NCI-H460 (cell line): ENCODE measurements at places on chromosomes 7 and 10. TPM values are rescaled to one million over a fixed set of nuclear protein-coding genes. Genes with fewer than 3 reads are reported as not detected.

- peak; percentile 82 for DNase-seq
These were observed 268.1 kb upstream of the FZD8 start for GRCh38 chr10:35910234-35910633.

DNA sequence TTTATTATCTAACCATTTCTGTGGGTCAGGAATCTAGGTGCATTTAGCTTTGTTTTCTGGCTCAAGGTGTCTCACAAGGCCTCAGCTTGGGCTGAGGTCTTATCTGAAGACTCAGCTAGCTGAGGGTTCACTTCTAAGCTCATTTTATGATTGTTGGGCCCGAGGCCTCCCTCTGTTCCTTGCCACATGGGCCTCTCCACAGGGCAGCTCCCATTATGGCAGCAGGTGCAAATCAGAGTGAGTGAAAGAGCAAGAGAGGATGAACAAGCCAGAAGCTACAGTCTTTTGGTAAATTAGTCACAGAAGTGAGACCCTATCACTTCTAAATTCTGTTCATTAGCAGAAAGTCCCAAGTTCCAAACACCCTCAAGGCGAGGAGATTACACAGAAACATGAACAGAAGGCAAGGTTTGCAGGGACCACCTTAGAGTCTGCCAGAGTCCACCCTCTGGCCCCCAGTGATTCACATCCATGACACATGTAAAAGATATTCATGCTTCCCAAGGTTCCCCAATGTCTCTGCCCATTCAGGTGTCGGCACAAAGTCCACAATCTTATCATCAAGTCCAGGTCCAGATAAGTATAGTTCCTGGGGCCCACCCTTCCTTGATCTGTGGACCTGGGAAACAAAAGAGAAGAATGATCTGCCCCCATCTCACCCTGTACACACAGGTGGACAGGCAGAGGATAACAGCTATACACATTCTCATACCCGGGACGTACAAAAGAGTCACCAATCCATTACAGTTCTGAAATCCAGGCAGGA lies 23.7 kb downstream of the FIGNL1 start:
- DNase-seq: no peak

The RBM48 gene
- total RNA-seq: 8.5 and 13.8 TPM in 2 replicates

The OR2A5 gene
- not detected in 2 replicates for total RNA-seq

- no peak for DNase-seq
These were observed 8.1 kb downstream of the SKIDA1 start for GRCh38 chr10:21517134-21518031.

The SPAG6 gene
- not detected in 2 replicates for total RNA-seq

- no peak for DNase-seq
These were observed 70.9 kb downstream of the PKD1L1 start for GRCh38 chr7:47877336-47877735.

GRCh38 chr10:132654708-132655661 lies 117.4 kb downstream of the INPP5A start:
- DNase-seq: peak; percentile 34

The CLDN4 gene
- 24.9 and 25.3 TPM in 2 replicates for total RNA-seq

- DNase-seq: no peak
These were observed 287.0 kb downstream of the WDR37 start for GRCh38 chr10:1343176-1343575.

- no peak for DNase-seq
These were observed 22.4 kb upstream of the AHR start for GRCh38 chr7:17275749-17276671.

DNA sequence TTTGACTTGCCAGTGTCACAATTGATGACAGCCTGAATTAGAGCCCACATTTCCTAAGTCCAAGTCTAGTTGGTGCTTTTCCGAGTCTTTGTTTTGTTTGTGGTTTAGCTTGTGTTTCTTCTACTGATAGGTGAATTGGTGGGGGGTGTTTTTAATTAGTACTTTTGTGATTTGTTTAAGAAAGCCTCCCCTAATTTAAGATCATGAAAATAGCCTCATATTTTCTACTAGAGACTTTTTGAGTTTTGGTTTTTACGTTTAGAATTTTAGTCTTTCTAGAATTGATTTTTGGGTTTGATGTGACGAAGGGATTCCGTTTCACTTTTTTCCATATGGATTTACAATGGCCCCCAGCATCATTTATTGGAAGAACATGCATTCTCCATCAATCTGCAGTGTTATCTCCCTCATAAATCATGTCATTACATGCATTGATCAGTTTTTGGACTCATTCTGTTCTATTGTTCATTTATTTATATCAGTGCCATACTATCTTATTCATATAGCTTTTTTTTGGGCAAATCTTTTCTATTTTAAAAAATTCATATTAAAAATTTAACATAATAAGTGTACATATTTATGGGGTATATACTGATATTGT lies 32.8 kb downstream of the BTRC start:
- no peak for DNase-seq

DNA sequence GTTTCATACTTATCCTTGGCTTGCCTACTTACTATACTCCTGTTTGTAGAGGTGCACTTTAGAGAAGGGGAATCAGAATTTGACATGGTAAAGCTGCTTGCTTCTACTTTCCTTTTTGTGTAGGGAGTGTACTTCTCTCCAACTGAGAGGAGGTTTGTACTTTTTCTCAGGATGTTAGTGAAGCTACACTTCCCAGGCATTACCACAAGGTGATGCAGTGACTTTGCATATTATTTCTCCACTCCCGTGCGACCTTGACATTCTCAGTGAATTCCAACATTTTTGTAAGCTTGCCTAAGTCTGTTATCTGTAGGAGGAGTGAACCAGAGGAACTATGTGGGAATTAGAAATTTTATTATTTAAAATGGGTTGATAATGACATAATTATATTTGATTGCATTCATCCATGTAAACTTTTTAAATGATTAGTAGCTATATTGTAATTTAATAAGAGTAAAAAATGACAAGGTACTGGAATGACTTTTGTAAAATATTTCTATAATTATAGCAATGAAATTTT lies 5.2 kb downstream of the TAX1BP1 start:
- peak; percentile 69 for DNase-seq

The SH3PXD2A gene
- 0.81 and 0.82 TPM in 2 replicates for total RNA-seq

DNA sequence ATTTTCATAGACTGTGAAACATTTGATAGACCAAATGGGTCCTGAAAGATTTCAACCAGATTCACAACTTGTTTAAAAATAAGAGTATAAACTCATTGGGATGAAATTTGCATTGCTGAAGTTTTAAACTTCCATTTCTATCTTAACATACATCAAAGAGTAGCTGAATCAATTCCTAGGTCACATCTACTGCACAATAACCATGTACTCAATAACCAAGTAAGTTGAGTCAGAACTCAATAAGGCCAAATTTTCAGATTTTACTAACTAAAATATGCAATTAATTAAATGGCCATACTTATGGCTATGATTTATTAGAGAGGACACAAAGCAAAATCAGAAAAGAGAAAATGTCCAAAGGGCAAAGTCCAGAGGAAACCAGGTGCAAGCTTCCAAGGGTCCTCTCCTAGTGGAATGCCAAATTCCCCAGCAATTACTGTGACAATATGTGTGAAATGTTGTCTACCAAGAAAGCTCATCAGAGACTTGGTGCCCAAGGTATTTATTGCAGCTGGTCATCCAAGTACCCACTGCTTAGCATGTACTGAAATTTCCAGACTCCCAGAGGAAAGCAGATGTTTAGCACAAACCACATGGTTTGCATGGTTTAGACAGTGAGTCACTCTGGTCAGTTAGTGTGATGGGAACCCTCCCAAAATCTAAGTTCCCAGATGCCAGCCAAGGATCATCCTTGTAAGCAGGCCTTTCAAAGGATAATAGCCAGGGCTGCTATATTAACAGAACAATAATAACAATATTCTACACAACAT lies 238.9 kb downstream of the IPMK start:
- no peak for DNase-seq

GRCh38 chr10:63346015-63346441 lies 119.7 kb downstream of the JMJD1C start:
- DNase-seq: no peak

DNA sequence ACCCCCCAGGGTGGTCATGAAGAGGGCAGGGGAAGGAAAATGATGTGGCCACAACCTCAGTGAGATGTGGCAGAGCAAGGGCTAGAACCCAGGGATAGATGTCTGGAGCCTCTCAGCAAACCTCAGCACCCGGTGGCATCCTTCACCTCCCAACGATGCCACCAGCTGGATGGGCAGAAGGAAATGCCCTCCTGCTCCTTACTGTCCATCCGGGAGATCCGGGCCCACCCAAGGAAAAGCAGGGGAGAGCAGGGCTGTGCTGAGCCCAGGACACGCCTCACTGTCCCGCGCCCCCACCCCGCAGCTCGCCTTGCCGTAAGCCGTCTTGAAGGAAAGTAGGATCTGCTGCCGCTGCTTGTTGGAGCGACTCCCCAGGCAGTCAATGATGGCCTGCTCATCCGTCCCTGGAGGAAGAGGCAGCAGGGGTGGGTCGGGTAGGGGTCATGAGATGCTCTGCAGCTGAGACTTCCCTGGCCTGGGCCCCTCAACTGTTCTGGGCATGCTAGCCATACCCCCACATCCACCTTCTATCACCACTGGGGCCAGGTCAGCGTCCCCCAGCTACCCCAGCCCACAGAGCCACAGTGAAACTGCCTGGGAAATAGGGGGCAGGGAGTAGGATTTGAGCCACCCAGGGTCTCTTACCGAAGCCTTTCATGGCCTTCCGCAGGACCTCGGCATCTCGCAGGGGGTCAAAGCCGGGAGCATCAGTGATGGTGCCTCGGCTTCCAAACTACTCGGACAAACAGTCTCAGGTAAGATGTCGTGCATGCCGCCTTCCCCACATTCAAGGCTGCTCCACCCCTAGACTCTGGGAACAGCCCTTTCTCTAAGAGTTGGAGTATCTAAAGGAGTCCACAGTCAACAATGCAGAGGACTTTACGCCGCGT lies 34.3 kb downstream of the PLAC9 start:
- DNase-seq: no peak

GRCh38 chr10:124332426-124332825 lies 86.3 kb downstream of the OAT start:
- DNase-seq: no peak

The SCIN gene
- not detected in 2 replicates for total RNA-seq

DNA sequence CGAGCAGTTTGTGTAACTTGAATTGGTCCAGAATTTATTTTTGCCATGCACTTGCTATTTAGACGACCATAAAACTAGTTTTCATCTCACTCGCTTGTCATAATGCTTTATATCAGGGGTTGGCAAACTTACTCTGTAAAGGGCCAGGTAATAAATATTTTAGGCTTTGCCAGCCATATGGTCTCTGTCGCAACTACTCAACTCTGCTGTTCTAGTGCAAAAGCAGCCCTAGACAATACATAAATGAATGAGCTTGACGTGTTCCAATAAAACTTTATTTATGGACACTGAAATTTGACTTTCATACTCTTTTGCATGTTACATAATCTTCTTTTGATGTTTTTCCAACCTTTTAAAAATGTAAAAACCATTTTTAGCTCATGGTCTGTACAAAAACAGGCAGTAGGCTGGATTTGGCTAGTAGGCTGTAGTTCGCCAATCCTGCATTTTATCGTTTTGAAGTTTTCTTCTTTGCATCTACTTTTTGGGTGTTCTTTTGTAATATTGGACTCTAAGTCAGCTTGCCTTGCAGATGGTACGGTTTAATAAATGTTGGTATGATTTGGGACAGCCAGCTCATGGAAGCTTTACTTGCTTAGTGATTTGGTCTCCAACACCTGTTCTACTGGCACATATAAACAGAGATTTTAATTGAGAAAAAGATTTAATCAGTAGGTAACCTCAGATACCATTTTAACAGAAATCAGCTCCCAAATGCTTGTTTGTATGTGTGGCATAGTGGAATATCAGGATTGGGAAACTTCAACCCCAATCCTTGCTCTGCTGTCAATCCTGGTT lies 25.6 kb downstream of the SND1 start:
- DNase-seq: no peak

The SLK gene
- total RNA-seq: 59.3 and 62.3 TPM in 2 replicates

DNA sequence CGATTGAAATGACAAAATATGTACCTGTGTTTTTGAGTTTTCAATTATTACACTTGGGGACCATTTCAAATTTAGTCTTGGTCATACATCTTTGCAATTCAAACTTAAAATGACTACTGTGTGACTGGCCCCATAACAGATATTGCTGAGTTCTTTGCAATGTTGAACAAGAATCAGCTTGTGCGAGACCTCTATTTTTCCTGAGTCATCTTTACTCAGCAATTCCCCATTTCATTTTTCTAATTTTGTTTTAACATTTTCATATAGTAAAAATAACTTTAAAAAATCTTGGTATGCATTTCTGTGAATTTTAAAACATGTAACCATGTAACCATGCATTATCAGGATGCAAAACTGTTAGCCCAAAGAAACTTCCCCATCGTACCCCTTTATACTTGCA lies 678.1 kb downstream of the ANKRD7 start:
- peak; percentile 9 for DNase-seq

The CYP26C1 gene
- 0.10 and 0.23 TPM in 2 replicates for total RNA-seq

GRCh38 chr7:26930201-26930600 lies 65.8 kb upstream of the SKAP2 start:
- no peak for DNase-seq

GRCh38 chr10:63219749-63220148 lies 86.6 kb downstream of the NRBF2 start:
- no peak for DNase-seq

The GPR158 gene
- 0.02 and 0.06 TPM in 2 replicates for total RNA-seq

DNA sequence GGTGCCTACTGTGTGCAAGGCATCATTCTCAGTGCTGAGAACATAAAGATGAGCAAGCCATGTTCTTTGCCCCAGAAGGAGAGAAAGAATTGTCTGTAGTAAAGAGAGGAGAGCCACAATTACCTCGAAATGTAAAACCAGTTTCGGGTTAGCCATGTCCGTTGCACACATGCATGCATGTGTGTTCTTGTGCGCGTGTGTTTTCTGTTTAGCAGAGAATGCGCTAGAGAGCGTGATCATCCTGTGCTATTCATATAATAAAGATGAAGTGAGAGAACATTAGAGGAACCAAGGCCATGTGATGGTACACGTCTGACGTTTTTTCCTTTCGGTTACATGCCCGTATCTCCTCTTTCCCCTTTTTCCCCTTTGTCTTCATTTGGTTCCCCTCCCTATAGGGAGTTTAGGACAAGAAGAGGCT lies 158.2 kb downstream of the CELF2 start:
- no peak for DNase-seq

DNA sequence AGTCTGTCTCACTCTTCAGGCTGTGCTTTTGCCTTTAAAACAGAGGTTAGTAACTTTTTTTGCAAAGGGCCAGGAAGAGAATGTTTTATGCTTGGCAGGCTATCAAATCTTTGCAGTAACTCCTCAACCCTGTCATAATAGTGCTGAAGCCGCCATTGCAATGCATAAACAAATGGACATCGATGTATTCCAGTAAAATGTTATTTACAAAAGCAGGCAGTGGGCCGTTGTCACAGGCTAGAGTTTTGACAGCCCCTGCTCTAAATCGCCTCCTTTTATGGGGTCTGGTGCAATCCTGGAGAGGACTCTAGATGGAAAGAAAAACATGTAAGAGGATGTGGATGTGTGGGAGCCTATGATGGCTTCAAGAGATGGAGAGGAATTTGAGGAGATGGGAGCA lies 568.3 kb downstream of the TYW1 start:
- DNase-seq: no peak

- DNase-seq: no peak
These were observed 58.0 kb downstream of the MAP3K8 start for GRCh38 chr10:30491916-30492515.

GRCh38 chr10:78556705-78557432 lies 511.9 kb upstream of the ZMIZ1 start:
- no peak for DNase-seq

DNA sequence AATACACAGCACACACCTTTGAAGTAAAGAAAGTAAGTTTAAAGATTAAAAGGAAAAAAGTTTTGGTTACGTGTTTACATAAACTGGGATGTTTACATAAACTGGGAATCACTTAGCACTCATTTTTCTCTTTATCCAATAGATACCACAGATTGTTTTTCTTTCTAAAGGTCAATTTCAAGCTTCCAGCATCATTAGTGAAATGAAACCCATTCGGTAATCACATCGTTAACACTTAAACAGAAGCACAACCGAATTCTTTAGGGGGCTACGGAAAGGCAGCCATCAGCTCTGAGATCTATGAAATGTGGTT lies 1.1 kb downstream of the ODAD2 start:
- DNase-seq: no peak
